HEK293T (cell line): ENCODE measurements at places on chromosomes 2 and 18.

- DNase-seq: no peak
Measured at GRCh38 chr2:219159771-219160185, 837 bp downstream of the NHEJ1 start.

DNA sequence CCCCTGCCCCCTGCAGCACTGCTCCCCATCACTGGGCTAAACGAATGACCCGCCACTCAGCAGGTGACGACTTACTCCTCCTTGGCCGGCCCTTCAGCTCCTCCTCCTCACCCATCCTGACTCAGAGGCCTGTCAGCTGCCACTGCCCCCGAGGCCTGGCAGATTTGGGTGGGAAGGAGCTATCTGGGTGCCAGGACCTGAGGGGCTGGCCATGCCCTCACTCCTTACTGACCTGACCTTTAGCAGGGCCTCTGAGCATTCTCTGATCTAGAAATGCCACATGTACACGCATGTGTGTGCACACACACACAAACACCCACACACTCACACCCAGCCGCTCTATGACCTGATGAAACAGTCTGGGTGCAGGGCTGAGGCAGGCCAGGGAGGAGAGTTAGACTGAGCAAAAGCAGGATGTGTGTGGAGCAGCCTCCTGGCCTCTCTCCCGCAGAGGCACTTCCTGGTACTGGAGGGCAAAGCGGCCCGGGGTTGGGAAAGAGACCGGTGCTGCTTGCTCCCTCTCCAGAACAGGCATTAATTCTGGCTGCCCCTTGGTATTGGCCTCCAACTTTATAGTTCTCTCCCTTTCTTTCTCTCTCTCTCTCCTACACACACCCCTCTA is 68.0 kb downstream of the ZFP36L2 start:
- no peak for DNase-seq

DNA sequence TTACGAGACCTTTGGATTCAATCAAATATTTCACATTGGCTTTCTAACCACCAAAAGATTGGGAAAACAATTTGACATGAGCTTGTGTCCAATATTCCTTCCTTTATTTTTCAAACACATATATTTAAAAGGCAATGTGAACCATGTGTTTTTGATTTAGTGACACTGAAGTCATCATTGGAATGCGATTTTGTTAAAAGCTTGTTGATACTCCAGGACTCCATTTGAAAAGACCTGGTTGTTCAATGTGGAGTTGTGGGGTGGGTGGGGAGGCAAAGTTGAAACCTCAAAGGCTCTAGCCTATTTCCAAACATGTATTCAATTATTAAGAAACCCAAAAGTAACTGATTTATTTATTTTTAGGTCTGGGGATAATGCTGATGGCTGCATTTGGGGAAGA is 114.1 kb upstream of the TRIB2 start:
- DNase-seq: no peak

DNA sequence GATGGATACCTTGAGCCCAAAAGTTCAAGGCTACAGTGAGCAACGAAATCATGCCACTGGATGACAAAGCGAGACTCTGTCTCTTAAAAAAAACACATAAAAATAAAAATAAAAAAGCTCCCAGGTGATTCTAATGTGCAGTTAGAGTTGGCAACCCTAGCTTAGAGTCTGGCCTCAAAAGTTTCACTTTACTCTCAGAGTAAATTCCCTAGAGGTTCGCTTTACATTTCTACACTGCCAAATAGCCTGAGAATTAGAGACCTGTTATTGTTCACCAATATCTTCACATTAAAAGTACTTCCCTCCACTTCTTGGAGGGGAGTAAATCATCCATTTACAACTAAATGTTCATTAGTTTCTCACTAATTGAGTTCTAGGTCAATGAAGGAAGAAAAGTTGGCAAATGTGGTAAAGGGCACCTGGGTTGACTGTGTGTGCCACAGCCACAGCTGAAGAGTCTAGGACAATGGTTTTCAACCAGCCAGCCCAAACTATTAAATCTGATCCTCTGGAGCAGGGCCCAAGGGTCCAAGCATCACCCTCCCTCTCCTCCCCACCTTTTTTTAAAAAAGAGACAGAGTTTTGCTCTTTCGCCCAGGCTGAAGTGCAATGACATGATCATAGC is 15.2 kb upstream of the TMEM37 start:
- no peak for DNase-seq

GRCh38 chr2:200335657-200336056 is 29.2 kb downstream of the SPATS2L start:
- DNase-seq: no peak

DNA sequence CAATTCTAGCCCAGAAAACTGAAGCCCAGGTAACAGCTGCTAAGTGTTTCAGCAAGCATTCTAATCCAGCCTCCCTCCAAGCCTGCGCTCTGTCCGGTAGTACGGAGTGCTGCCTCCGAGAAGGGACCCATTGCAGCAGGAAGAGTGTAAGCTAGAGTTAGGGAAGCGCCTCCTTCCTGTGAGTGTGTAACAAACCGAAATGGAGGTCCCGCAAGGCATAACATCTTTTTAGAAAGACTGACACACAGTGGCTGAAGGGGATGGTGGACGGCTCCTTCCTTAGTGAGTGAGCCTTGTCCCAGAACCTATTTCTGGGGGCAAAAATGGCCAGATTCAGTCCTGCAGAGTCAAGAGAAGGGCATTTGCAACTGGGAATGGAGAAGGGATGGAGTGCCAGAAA is 12.2 kb downstream of the PKDCC start:
- DNase-seq: no peak

- no peak for DNase-seq
Measured at GRCh38 chr2:211477537-211478275, 921.3 kb downstream of the CPS1 start.

DNA sequence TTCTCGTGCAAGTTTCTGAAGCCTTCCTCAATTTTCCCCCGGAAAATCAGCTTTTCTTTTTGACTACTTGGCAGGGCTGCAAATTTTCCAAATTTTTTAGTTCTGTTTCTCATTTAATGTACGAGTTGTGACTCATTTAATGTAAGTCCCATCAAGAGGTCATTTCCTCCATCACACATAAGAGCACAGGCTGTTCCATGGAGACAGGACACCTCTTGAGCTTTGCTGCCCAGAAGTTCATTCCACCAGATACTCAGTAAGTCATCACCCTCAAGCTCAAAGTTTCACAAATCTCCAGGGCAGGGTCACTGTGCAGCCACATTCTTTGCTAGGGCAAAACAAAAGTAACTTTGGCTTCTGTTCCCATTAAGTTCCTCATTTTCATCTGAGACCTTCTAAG is 101.5 kb upstream of the TEKT4 start:
- DNase-seq: no peak

DNA sequence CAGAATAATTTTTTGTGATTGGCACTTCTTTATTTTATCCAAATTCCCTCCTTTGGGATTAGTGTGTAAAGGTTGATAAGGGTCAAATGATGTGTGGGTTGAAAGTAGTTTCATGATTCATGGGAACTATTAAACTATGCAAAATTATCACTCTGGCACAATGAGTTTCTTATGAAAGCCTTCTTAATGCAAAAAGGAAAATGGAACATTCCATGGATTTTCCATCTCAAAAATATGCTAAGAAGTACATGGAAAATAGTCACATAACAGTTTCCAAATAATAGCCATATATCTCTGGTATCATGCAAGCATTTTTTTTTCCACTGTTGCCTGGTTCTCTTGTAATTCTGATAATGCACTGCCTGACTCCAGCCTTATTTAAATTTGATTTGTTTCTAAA is 639.7 kb downstream of the NR4A2 start:
- no peak for DNase-seq

- no peak for DNase-seq
Measured at GRCh38 chr2:43018179-43019024, 208.0 kb downstream of the ZFP36L2 start.

- DNase-seq: no peak
Measured at GRCh38 chr2:167652401-167652800, 595.0 kb downstream of the STK39 start.
